NCI-H1417 treated with DMSO at 0.1 percent for 48 hours (cell line): ENCODE measurements at places on chromosomes 1 and 21.

- DNase-seq: no peak
These were observed 5.3 kb upstream of the C1orf174 start for GRCh38 chr1:3905266-3905952.

- no peak for DNase-seq
These were observed 2.4 kb downstream of the PARP1 start for GRCh38 chr1:226405411-226405988.

- DNase-seq: no peak
These were observed 7.1 kb upstream of the UBXN10 start for GRCh38 chr1:20178634-20179370.

DNA sequence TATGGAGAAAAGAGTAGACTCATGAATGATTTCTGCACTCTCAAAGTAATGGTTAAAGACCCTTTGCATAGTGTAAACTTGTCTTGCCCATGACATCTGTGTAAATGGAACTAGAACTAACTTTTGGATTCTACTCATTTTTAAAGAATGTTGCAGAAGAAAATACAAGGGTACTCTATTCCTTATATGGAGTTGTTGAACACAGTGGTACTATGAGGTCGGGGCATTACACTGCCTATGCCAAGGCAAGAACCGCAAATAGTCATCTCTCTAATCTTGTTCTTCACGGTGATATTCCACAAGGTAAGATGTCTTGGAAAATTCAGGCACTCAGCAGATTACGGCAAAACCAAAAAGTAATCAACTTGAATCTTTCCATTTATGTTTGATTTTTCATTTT lies 19.8 kb downstream of the CCT8 start:
- no peak for DNase-seq

DNA sequence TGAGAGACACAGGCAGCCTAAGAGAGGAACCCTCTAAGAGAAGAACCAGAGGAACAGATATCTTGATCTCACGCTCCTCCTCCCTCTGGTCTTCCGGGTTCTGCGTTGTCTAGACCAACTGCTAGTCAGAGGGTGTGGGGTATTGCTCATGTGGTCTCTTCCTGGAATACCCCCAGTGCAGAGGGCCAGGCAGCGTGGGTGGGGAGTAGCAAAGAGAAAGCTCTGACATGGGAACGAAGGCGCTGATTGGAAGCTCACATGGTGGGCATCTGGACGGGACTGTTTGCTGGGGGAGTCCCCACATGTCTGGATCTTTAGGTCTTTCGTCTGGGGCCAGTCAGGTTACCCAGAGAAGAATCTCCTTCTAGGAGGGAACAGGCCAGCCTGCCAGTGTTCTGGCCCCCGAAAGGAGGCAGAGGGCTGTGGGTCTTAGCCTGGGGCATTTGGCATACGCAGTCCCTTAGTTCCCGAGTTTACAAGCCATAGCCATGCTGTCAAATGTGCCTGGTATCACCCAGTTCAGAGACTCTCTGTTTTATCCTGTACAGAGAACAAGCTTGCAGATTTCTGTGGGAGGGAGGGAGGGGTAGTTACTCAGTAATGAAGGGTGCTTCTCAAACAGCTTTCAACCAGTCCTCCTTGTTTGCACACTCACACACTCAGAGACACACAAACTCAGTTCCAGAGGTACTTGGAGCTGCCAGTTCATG lies 18.3 kb upstream of the IL6R start:
- no peak for DNase-seq

GRCh38 chr1:29767088-29767685 lies 530.9 kb downstream of the PTPRU start:
- no peak for DNase-seq

- no peak for DNase-seq
These were observed 66.1 kb upstream of the BARHL2 start for GRCh38 chr1:90783181-90783580.

DNA sequence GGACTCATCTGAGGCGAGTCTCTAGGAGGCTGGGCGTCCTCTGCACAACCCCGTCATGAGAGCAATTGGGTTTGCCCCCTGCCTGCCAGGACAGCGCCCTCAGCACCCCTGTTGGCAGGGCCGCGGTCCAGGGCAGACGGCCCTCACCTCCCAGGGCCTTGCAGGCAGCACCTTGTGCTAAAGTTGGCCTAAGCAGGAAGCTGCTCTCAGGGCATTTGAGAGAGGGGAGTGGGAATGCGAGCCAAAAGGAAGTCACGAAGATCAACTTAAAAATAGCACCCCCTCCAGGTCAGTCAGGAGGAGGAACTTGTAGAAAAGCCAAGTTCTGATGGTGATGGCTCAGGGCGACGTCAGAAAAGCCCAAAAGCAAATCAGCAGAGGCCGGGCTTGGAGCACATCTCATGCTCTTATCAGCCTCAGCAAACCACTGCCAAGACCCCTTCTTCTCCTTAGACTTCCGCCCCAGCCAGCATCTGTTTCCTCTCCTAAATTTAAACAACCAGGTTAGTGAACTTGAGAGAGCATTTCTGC lies 12.6 kb upstream of the ADORA3 start:
- no peak for DNase-seq

DNA sequence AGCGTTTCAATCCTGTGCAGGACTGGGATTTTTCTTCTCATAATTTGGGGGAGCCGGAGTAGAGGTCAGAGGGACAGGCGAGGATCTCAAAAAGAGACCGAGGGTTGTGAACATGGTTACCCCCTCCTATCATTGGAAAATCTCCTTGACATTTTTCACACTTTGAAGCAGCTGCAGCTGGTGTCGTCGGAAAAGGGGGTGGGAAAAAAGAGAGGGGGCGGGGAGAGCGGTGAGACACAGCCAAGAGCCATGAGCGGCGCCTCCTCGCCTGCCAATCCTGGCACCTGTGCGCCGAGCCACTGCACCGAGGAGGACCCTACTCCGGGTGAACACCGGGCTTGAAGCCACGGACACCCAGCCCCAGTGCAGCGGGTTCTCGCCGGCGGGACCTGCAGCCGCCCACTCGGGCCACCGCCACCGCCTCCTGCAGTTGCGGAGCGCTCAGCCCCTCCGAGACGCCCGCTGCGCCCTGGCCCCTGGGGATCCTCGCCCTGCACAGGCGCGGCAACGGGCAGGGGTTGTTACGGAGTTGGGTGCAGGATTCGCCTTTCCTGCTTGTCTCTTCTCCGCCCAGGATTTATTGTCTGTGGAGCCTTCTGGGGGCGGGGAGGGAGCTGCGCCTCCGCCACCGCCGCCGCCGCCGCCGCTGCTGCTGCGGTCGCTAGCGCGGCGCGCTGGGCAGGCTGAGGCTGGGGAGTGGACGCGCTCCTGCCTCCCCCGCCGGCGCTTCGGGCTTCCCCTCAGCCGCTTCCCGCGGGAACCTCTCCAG lies at the start of gene LRRC7:
Gene LRRC7 (plus strand): TSS at position 271 of the 769 bp plus-strand sequence. CDS start 718 bp downstream, outside the sequence.
- DNase-seq: no peak

DNA sequence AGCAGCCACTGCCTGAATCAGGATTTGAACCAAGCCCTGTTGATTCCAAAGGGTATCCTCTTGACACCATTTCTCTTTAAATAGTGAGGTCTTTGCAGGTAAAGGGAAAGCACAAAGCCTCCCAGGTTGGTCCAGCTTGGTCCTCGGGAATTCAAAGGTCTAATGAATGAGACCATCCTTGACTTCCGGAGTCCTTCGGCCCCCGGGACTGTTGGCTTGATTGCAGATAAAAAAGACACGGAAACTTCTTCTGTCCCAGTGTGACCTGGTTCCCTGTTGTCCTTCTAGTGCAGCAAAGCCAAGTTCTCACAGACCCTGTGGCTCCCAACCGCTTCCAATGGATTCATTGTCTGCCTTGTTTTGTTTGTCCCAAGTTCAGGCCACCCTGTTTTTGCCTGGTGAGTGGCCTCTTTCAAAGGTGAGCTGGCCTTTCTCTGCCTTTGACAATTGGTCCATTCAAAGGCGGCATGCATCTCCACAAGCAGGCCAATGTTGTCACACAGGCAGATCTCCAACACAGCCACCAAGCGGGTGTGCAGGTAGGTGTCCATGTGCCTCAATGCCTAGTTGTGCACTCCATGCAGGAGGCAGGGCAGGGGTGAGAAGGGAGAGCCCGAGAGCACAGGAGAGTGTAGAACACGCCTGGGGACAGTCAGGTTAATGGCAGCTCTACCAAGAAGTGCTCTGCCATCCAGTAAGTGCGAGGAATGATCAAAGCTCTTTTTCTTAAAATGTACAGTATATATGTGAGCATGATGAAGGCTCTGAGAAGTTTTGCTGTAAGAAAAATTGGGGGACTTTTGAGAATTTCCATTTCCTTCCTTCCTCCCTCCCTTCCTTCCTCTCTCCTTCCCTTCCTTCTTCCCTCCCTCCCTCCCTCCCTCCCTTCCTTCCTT lies 82.1 kb upstream of the ZBTB40 start:
- no peak for DNase-seq

- DNase-seq: no peak
These were observed 21.5 kb upstream of the ST6GALNAC3 start for GRCh38 chr1:76053021-76053420.

GRCh38 chr1:199646761-199647160 lies 380.7 kb upstream of the NR5A2 start:
- DNase-seq: no peak

DNA sequence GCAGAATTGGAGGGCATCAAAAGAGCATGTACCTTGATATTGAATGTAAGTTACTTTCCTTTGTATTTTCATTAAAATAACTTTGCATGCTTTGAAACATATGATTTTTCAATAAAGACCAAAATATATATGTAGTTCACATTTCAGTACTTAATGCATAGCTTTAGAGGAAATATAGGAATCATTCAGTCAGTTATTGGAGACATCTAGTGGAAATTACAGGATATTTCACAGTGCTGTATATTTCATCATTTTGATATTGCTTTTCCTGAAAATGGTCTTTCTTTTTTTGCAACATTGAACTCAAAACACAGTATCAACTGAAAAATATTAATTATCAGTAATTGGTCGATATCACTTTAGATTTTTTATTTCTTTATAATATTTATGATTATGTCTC lies 375.8 kb downstream of the NCAM2 start:
- DNase-seq: no peak

- DNase-seq: no peak
These were observed 42.4 kb downstream of the PDE9A start for GRCh38 chr21:42695697-42696380.

- no peak for DNase-seq
These were observed 24.4 kb downstream of the FAAP20 start for GRCh38 chr1:2170211-2170610.

GRCh38 chr1:45753248-45754037 lies 3.0 kb upstream of the IPP start:
- DNase-seq: no peak

GRCh38 chr1:61085206-61085982 lies 3.0 kb downstream of the NFIA start:
- no peak for DNase-seq

DNA sequence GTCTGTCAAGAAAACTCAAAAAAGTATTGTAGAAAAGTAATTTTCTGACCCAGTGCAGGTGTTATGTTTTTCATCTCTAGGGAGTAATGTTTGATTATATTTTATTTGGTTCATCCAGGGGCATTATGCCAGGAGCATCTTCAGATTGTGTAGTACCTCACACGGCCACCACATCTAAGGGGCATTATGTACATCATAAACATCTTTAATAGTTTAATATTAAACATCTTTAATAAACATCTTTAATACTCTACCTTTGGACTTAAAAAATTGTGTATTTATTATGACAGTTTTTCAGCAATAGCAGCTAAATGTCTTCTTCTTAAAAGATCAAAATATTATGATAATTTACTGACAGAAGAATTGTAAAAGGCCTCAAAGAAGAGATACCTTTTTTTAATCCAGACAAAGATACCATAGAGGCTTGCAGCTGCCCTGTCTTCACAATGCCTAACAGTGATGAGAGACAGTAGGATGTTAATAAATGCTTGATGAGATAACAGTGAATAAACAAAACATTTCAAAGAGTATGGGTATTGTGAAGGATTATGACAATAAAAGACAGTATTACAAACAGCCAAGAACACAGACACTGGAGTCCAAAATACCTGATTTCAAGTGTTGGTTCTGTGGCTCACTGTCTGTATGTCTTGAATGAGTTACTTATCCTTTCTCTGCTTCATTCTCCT lies 240.9 kb upstream of the ADGRL2 start:
- no peak for DNase-seq

- DNase-seq: no peak
These were observed 23.6 kb upstream of the ADGRB2 start for GRCh38 chr1:31787786-31788137.

DNA sequence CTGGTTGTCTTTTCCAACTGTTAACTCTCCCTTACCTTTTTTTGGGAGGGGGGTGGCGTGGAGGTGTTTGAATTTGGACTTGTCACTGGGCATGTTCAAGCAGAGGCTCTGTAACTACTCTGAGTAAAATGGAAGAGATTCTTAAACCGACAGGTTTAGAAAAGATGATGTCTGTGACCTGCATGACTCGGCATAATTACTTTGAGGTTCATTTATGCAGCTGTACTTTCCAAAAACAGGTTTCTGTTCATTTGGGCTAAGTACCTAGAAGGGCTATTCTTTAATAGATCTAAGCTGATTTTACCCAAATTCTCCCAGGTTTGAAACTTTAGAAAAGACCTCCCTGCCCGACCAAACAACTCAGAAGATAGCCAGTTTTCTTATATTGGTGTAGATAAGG lies 80.3 kb downstream of the SLC35A3 start:
- no peak for DNase-seq

GRCh38 chr1:225228871-225229303 lies 199.0 kb downstream of the LBR start:
- DNase-seq: no peak

- no peak for DNase-seq
These were observed 35.7 kb downstream of the ACP6 start for GRCh38 chr1:147634645-147635044.

DNA sequence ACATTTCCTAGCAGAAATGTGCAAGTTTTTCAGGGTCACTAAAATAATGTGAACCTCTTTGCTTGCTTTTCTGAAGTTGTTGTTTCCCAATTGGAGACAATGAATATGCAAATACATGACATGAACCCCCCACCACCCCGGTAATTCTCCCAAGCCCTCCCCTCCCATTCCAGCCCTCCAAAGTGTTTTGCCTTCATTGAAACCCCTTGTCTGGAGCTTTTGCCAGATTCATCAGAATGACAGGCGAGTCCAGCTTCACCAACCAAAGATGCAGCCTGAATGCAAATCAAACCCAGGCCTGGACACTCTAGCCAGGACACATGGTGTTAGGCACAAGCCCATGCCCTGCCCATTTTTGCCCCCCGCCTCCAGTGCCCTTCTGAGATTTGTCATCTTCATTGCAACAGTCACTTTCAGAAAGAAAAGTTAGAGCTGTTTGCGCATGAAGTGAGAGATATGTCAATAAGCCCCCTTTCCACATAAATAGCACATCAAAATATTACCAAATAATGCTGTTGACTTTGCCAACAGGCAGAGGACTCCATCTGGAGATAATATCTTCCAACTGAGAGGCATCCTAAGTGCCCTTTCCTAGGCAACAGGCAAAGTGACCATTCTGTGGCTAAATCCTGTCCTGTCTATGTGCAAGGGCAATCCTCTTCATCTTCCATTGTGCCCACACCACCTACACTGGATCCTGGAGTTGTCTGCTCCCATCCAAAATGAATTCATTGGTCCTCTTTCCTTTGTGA lies 145.6 kb upstream of the NFIA start:
- no peak for DNase-seq

GRCh38 chr1:107871259-107871658 lies 93.7 kb downstream of the VAV3 start:
- no peak for DNase-seq
